HFFc6 (cell line): ENCODE measurements at places on chromosomes 12 and 14. TPM values are rescaled to one million over a fixed set of nuclear protein-coding genes. Genes with fewer than 3 reads are reported as not detected.

Gene SYNDIG1L
- not detected in 2 replicates for total RNA-seq

Gene RPS6KL1
- 0.85 to 1.5 TPM (median 1.1 TPM) in 3 replicates for total RNA-seq

Gene RTL1
- total RNA-seq = not detected in 3 replicates

Gene HVCN1
- 0.12 to 0.33 TPM (median 0.27 TPM) in 3 replicates for total RNA-seq

Gene PROX2
- total RNA-seq = not detected in 3 replicates

Gene SDSL
- 9.7 to 15.6 TPM (median 10.0 TPM) in 3 replicates for total RNA-seq
